ENCODE measurements at places on chromosomes 5 and 9. TPM values are rescaled to one million over a fixed set of nuclear protein-coding genes. Genes with fewer than 3 reads are reported as not detected.

- DNase-seq = no peak
Observed at GRCh38 chr9:129160712-129161533, 17.1 kb downstream of the IER5L start.

DNA sequence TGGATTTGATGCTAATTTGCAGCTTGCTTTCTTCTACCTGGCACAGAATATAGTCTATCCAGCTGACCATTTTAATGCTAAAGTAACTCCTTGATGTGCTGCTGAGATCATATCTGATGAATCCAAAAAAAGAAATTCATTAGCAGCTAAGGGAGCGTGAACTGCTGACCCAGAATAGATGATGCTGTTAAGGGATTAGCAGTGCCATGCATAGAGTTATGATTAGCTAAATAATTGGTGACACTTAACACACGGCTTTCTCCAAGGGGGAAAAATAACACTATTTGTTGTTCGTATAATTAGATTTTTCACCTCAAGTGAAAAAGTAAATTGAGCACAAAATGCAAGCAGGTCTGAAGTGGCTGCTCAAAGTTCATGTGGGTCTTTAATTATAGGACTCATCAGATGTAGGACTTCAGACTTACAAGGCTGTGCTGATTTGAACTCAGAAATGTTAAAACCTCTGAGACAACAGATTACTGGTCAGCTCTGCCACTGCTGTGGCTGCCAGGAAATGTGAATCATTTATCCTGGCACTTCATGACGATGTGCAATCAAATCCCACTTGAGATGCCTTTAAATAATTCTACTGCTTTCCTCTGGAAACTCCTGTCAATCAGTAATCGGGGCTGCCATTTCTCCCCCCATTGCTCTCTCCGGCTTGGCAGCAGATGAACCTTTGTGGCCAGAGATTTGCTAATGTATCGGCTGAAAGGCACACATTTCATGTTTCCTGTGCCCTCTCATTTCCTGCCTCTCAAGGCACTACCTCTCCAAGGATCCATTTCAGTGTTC, 291.6 kb upstream of the C9orf72 start:
- DNase-seq = no peak

The C1QTNF2 gene
- total RNA-seq = not detected

DNA sequence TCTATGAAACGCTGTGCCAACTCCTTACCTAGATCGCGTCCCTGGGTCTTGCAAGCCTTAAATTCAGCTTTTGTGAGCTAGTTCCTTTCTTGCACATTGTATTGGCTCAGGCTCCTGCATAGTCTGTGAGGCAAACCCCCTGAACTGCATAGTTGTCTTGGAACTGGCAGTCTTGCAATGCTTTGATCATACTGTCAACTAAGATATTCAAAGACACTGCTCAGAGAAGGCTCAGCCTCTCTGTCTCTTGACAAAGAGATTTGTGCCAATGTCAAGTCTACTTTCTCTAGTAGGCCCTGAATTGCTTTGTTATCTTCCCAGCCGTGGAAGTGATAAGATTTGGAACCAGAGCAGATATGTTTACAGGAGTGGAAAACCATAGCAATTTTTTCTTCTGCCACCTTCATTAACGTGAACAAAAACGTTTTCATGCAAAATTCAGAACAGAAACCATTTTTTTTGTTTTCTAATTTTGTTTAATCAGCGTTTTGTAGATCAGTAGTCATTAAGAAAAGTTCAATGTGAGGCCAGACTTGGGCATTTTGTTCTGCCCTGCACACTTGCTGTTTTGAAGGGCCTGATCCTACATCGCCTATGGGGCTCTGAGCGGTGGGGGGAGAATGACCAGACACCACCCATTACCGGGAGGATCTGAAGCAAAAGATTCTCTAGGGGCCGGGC, 27.6 kb upstream of the ENTREP1 start:
- no peak for DNase-seq

- no peak for DNase-seq
Observed at GRCh38 chr5:58579781-58580180, 3.1 kb upstream of the RAB3C start.

The CDH18 gene
- total RNA-seq = 0.16 TPM

DNA sequence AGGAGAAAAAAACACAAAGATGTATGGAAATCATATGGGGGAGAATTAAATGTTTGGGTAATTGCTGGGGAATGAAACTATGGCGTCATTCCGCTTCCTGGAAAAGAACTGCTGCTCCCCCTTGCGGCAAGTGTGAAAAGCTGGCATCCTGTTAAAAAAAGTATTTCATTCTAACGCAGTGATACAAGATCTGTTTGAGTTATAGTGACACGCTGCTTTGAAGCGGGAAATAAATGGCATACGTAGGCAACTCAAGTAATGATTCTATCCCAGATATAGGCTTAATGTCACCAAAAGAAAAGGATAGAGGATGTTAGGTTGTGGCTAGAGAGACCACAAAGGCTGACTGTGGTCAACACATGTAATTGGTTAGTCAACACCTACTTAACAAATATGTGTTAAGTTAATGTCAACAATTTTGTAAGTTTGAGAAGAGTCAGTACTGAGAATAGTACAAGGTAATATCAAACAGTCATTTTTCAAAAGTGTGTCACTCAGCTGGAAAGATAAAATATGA, 70.2 kb upstream of the ALDH1A1 start:
- peak; percentile 47 for DNase-seq

The FOXD4 gene
- not detected for total RNA-seq

DNA sequence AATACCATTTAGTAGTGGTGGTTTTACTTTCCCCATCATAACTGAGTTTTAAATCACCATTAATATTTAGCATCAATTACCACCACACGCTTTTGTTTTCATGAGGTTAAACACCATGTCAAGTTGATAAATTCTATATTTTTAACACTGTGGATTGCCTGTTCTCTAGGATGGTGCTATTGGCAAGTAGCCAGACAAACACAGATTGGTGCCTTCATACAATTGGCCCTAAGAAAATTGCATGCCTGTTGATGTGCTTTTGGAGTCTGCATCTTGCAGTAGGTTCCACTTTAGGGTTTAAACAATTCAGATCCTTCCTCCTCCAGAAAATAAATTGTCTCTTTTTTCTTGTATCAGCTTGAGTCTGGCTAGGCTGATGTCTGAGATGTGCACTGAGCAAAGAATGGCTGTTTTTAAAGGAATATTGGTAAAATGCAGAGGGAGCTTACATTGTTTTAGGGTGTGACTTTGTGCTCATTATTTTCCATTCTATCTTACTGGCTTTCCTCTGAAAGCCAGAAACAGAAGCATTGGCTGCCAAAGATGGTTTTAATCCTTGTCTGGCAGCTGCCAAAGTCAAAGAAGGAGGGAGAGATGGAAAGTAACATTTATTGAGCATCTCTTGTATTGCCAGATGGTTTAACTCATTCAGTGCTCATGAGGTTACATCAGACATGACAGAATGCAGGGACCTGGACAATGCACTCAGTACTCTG, 19.6 kb upstream of the MAN2A1 start:
- DNase-seq = no peak

DNA sequence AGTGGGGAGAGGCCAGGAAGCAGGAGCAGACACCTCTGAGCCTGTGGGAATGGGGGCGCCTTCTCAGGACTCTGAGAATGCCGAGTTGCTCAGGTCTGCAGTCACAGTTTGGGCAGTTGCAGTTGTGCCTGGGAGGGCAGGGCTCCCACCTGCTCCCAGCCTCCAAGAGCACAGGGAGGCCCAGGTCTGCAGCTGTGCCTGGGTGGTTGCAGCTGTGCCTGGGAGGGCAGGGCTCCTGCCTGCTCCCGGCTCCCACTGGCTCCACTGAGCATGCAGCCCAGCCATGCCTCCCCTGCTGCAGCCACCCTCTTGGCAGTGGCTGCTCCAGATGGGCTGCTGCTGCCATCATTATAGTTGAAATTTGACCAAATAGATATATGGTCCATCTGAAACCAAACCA, 1062.8 kb upstream of the ACO1 start:
- DNase-seq = peak; percentile 41

DNA sequence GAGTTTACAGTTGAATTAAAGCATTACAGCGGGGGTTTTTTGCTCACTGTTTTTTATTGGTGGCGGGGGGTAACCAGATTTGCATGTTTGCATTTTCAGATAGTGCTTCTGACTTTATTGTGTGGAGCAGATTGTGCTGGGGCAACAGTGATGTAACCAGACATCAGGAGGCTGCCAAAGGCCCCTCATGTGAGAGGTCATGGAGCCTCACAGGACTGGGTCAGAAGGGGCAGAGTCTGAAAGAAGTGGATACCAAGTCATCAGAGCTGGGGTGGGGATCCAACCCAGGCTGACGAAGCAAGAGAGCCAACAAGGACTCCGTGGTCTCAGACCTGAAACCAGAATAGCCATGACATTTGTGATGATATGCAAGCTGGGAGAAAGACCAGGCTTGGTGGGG, 259.4 kb upstream of the TAS2R1 start:
- no peak for DNase-seq

The HK3 gene
- total RNA-seq = 3.5 TPM

The FBXO10 gene
- total RNA-seq = 4.2 TPM

DNA sequence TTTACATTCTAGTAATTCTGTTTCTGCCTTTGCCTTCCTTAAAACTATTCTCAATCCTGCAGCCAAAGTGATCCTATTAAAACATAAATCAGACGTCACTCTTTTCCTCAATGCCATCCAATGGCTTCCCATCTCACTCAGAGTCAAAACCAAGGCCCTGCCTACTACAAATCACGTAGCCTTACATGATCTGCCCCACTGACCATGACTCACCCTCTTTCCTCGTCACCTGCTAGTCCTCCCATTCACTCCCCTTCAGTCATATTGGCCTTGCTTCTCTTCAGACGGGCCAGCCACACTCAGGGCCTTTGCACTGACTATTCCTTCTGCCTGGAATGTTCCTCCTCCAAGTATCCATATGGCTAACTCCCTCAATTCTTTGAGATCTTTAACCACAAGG, 39.0 kb upstream of the DMXL1 start:
- no peak for DNase-seq

The C9orf50 gene
- not detected for total RNA-seq

The SPINK4 gene
- not detected for total RNA-seq

The ANKH gene
- total RNA-seq = 48.6 TPM
